Fibroblast of the conjunctiva (primary cell): ENCODE measurements at places on chromosomes 7 and 10.

DNA sequence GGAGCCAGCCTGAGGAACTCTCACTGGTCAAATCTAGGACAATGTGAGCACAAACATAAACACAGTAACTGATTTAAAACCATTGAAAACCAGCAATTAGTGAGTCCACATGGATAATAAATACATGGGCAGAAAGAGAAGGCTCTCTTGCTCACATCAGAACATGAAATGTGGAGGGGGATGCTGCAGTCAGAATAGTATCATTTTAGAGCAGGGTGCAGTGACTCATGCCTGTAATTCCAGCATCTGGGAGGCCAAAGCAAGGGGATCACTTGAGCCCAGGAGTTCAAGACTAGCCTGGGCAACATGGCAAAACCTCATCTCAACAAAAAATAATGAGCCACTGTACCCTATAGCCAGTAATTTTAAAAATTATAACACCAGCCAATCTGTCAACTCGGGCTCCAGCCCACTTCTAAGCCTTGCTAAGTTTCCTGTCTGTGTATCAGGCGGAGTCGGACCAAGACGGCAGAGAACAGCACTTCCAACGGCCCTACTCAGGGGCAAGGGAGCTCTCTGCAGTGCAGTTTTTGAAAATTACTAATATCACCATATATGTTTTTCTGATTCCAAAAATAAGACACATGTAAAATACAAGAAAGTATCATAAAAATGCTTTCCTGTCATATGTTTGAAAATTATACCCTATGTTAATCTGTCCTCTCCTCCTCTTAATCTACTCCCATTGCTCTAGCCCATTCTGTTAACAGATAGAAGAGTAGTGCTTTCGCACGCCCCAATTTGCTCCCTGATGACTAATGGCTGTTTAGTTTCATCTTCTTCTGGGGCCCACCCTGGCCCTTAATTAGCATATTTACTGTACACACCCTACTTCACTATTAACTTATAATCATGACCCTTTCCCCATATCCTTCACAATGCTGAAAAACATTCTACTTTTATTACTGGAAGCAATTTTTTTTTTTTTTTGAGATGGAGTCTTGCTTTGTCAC lies 17.1 kb downstream of the URGCP start:
- no peak for DNase-seq

GRCh38 chr7:9836671-9837070 lies 1137.0 kb upstream of the PHF14 start:
- DNase-seq: no peak

DNA sequence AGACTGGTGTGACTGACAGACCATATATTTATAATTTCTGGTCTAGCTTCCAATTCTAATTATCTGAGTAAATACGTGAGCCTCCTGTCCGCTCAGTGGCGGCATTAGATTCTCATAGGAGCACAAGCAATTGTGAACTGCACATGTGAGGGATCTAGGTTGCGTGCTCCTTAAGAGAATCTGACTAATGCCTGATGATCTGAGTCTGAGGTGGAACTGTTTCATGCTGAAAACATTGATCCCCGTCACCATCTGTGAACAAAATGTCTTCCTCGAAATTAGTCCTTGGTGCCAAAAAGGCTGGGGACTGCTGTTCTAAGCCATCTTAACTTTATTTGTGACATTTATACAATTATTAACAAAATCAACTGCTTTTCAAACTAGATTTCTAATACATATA lies 164.7 kb upstream of the MEOX2 start:
- DNase-seq: no peak

DNA sequence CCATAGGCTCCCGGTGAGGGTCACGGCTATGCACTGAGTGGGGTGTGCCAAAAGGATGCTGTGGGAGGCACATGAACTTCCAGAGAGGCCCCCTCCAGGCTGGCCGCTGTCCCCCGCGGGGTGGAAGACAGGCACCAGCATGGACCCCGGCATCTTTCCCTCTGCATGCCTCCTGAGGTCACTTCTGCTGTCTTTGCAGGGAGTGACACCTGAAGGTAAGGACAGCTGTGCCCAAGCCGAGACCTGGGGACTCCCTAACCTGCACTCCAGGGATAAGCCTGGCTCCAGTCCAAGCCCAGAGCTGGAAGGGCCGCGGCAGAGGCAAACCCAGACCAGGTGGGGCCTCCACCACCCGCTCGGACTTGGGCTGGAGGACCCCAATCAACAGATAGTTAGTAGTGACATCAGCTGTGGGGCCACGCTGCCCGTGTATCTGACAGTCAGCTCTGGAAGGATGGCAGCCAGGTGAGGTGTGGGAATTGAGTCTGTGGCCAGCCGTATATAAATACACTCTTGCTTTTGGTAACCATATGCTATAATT lies 340.7 kb upstream of the MKI67 start:
- DNase-seq: no peak

DNA sequence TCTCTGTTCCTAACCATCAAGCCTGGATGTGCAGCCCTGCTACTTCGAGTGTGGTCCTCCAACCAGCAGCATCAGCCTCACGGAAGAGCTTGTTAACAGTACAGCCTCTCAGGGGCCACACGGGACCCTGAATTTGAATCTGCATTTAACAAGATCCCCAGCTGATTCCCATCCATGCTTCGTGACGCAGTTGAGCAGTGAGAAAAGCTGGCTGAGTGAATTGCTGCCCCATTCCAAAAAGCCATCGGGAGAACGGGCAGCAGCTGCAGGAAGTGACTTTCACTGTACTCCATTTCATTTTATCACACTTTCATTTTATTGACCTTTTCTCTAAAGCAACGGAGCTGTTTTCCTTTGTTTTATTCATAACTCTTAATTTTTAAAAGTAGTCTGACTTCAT lies 22.5 kb downstream of the FAM171A1 start:
- no peak for DNase-seq
